ENCODE measurements at places on chromosomes 11 and 22.

DNA sequence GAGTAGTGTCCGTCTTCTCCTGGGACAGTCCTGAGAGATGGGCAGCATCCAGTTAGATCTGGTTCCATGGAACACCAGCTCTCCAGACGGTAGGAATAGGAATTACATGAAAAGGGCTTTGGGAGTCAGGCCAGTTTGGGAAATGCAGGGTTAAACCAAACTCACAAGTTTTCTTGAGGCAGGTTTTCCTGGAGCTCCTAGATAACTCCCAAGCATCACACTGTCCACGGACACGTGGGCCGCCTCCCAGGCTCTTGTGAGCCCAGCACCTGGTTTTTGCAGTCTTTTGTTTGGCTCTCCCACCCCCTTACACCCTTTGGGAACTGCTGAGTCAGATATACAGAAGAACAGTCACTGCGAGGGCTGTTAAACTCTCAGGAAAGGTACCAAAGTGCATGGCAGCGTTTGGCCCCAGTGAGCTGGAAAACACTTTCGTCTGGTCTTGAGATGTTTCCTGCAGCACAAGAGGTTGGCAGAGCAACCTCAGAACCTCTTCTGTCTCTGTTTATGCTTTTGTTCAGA is 90.0 kb downstream of the BCR start:
- no peak for DNase-seq
- peaks cover 67% of the 10 kb centered on the region for H3K36me3 ChIP-seq
- no peak overlapping the region for H3K27ac ChIP-seq
- H3K4me3 ChIP-seq: no peak overlapping the region
- no peaks in the 10 kb centered on the region for H3K27me3 ChIP-seq

DNA sequence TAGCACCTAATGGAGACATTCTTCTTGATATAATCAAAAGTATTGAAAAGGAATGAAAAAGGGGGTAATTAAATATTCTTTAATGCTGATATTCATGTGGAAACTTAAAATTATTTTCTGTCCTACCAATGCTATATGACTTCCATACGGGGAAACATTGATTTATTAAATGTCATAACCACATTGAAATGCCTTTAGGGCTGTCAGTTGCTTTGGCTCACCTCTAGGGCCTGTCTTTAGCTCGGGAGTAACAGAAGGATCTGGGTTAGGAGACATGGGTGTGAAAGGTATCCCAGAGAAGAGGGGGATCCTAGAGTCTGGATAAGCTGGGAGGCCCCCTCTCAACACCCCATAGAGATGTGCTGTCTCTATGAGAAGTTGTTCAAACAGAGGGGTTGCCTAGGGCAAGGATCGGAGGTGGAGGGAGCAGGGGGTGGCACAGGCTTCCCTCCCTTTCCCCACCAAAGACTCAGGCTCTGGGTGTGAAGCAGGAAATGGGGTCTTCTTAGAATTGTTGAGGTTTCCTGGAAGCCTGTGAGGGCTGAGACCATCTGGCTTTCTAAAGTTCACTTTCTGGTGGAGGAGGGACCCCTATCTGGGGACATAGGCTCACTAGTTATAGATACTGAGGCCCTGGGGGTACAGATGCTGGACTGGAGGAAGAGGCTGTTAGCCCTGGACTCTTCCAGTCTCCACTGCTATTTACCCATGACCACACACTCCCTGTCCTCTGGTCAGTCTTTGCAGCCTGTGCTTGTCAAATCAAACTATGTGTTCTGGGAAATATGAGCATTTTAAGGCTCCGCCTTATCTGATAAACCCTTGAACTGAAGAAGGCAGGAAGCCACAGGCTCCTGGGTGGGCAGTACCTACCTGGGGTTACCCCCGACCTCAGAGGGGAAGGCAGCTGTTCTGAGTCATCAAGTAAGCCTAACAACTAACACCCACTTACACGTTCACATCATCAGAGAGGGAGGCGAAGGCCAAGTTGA is 55.8 kb upstream of the RRAS2 start:
- no peaks in the 10 kb centered on the region for H3K27me3 ChIP-seq
- H3K4me3 ChIP-seq: no peak overlapping the region
- no peak for DNase-seq
- H3K4me1 ChIP-seq: peaks cover 42% of the 10 kb centered on the region

DNA sequence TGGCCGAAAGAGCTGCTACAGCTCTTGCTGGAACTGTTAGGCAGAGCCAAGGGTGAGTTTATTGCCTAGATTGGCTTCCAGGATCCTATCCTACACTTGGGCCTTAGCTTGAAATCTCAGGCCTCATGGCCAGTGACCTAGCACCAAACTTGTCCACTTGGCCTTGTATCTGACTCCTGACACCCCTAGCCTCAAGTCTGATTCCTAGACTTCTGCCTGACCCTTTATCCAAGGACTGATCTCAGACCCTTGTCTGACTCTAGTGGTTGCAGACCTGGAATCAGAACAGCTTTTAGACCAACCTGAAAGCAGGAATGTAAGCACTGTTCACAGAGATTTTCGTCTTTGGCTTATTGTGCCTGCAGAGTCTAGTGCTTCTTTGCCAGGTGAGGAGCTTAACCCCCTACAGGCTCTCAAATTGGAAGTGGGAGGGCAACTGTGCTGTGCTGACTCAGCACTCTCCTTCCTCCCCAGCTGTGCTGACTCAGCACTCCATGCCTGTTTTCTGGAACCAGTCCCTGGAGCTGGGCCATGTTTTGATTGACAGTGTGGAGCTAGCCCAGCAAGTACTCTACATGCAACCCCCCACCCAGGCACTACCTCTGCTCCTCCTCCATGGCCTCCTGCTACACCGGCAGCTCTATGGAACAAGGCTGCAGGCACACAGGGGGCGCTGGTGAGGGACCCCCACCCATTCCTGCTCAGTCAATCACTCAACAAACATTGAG is 35.1 kb downstream of the RRP8 start:
- H3K27me3 ChIP-seq: no peaks in the 10 kb centered on the region
- no peak for DNase-seq
- no peaks in the 10 kb centered on the region for H3K4me1 ChIP-seq
- no peak overlapping the region for H3K27ac ChIP-seq
- no peaks in the 10 kb centered on the region for H3K36me3 ChIP-seq

DNA sequence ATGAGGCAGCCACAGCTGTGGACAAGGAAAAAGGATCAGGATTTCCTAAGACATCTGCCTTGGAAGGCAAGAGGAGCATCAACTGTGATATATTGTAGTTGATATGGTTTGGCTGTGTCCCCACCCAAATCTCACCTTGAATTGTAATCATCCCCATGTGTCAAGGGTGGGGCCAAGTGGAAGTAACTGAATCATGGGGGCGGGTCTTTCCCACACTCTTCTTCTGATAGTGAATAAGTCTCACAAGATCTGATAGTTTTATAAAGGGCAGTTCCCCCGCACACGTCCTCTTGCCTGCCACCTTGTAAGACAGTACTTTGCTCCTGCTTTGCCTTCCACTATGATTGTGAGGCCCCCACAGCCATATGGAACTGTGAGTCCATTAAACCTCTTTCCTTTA is 10.2 kb downstream of the RIC8A start:
- no peak overlapping the region for H3K4me3 ChIP-seq
- H3K36me3 ChIP-seq: peaks cover 40% of the 10 kb centered on the region
- no peaks in the 10 kb centered on the region for H3K27me3 ChIP-seq
- H3K27ac ChIP-seq: no peak overlapping the region
- no peak for DNase-seq
- H3K4me1 ChIP-seq: no peaks in the 10 kb centered on the region

DNA sequence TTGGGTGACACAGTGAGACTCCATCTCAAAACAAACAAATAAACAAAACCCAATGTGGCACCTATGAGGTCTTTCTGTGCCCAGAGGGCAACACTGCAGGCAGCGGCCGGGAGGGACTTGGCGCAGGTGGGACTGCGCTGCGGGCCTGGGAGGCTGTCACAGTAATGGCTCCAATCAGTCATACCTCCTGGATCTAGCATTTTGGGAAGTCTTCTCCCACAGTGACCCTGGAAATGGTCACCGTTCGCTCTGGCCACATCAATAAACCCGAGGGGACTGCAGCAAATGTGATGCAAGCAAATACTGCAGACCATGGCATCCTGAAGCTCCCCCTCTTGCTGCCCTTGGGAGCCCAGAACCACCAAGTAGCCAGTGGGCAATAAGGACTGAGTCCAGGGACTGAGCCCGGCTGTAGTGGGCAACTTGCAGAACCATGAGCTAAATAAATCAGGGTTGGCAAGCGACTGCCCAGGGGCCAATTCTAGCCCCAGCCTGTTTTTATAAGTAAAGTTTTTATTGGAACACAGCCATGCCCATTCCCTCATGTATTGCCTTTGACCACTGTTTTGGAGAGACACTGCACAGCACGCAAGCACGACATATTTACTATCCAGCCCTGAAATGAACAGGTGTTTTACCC is 15.4 kb downstream of the SHANK2 start:
- no peaks in the 10 kb centered on the region for H3K36me3 ChIP-seq
- peak; percentile 22 for DNase-seq
- H3K27me3 ChIP-seq: no peaks in the 10 kb centered on the region
- no peak overlapping the region for H3K4me3 ChIP-seq

DNA sequence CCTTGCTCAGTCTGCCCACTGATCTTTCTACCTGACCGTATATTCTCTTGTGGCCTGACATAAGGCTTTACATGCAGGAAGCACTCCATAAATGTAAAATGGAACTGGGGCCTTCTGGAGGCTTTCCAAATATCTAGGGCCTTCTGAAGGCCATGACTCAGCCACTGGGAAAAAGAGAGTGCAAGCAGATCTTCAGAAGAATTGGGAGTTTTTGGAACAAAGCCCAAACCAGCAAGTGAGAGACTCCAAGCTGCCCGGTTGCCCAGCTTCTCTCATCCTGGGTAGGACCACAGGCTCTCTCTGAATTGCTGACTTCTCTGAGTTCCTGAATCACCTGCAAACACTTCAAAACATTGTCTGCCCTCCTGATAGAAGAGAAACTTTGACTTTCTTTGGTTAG is 107.9 kb upstream of the BMAL1 start:
- H3K27me3 ChIP-seq: no peaks in the 10 kb centered on the region
- H3K4me1 ChIP-seq: peaks cover 24% of the 10 kb centered on the region
- no peaks in the 10 kb centered on the region for H3K36me3 ChIP-seq
- no peak for DNase-seq

DNA sequence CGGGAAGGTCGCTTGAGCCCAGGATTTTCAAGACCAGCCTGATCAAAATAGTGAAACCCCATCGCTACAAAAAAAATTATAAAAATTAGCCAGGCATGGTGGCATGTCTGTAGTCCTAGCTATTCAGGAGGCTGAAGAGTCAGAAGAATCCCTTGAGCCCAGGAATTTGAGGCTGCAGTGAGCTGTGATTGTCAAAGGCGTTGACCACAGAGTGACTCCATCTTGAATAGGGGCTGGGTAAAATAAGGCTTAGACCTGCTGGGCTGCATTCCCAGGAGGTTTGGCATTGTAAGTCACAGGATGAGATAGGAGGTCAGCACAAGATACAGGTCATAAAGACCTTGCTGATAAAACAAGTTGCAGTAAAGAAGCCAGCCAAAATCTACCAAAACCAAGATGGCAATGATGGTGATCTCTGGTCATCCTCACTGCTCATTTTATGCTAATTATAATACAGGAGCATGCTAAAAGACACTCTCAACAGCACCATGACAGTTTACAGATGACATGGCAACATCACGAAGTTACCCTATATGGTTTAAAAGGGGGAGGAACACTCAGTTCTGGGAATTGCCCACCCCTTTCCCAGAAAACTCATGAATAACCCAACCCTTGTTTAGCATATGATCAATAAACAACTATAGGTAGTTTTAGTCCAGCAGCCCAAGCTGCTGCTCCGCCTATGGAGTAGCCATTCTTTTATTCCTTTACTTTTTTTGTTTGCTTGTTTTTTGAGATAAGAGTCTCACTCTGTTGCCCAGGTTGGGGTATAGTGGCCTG is 2.8 kb upstream of the RDX start:
- H3K4me1 ChIP-seq: peaks cover 23% of the 10 kb centered on the region
- H3K36me3 ChIP-seq: no peaks in the 10 kb centered on the region
- H3K27me3 ChIP-seq: no peaks in the 10 kb centered on the region
- H3K27ac ChIP-seq: peak overlapping the region; percentile 89
- no peak for DNase-seq

DNA sequence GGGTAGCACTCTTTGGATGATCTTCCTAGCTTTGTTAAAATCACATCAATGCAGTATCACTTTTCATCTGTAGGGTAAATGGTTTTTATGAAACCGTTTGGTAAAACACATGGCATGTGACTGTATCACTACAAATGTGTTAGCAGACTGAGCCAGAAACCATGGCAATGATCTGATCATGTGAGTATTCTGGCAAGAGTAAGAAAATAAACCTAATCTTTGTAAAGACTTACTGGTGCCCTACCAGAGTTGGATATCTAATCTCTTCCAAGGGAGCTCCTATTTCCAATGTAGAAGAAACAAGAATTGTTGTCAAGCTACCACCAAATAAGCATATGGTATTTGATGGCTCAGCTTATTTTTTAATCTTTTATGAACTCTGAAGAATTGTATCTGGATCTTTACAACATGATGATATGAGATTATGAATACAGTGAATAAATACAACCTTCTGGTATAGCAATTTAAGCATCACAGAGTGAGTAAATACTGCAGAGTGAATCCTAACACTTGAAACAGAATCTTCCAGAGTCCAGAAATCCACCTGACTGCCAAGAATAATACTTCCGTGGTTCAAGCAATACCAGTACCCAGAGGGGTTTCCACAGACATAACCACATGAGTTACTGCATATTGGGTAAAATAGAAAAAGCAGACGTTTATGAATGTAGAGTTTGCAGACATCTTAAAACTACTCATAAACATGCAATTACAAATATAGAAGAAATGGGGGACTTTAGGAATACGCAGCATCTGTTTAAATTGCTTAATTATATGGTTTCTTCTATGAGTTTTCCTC is 238.8 kb downstream of the TTC28 start:
- no peak for DNase-seq
- H3K27ac ChIP-seq: no peak overlapping the region
- H3K27me3 ChIP-seq: no peaks in the 10 kb centered on the region

- no peak overlapping the region for H3K4me3 ChIP-seq
- H3K36me3 ChIP-seq: peaks cover 81% of the 10 kb centered on the region
- no peaks in the 10 kb centered on the region for H3K27me3 ChIP-seq
- DNase-seq: peak; percentile 90
- peak overlapping the region; percentile 87 for H3K27ac ChIP-seq
Measured at GRCh38 chr11:57303990-57304579, 20.7 kb downstream of the TNKS1BP1 start.

DNA sequence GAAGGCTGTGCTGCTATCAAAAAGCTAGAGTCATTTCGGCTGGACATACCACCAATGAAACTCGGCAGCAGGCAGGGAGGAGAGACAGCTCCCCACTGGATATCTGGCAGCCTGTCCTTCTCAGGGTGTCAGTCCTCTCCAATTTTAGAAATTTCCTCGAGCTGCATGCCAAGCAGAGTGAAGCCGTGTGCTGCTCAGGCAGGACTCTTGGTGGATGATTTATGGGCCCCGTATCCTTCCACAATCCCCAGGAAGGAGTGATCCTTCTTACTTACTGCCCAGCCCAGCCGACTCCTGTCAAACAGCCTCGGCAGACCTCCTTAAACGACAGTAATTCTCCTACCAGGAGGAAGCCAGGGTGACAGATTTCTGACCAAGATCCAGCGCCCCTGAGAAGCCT is 410.4 kb downstream of the TENM4 start:
- no peaks in the 10 kb centered on the region for H3K4me1 ChIP-seq
- no peak overlapping the region for H3K4me3 ChIP-seq
- DNase-seq: no peak
- H3K27ac ChIP-seq: no peak overlapping the region
- no peaks in the 10 kb centered on the region for H3K36me3 ChIP-seq

Data from RWPE2 (cell line).